ENCODE measurements at places on chromosomes 12 and 14.

GRCh38 chr12:57781801-57782200 lies 786 bp upstream of the TSFM start:
- no peak for DNase-seq

DNA sequence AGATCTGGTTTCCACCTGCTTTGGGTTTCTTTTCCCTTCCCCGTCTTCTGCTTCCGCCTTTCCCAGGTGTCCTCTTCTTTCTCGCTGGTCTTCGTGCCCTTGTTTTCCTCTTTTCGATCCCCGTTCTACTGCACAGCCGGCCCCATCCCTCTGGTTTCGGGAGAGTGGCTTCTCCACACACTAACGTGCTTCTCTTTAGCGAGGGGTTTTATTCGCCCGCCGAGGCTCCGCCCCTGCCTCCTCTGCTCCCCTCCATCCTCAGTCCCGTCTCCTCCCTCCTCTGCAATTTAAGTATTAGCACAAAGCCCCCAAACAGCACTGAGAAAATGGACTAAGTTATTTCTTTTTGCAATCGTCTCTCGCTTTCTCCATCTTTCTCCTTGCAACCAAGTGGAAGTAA lies at the start of gene SLC7A8:
Gene SLC7A8, minus strand, starts transcription at position 182 of the 400 bp plus-strand sequence. CDS start 746 bp downstream, outside the sequence.
- no peak for DNase-seq

GRCh38 chr12:6840330-6840729 lies 395 bp upstream of the GNB3 start:
- no peak for DNase-seq

DNA sequence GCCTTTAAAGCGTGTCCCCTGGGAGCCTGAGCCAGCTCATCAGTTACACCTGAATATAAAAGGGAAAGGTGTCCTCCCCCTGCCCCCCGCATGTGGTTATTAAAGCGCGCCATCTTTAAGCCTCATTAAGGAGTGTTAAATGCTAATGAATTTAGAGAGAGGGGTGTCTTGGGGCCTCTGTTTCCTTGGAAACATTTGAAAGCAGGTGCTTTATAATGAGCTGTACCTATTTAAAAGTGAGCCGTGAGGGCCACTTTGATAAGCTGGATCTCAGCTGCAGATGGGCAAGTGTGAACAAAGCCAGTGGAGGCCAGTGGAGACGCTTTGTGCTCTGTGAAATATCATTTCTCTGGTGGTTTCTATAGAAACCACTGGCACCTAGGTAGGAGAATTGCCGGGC lies 84.0 kb downstream of the BEGAIN start:
- DNase-seq, result no peak

- DNase-seq, result no peak
These were observed 1.5 kb downstream of the FSCB start for GRCh38 chr14:44505588-44505987.

DNA sequence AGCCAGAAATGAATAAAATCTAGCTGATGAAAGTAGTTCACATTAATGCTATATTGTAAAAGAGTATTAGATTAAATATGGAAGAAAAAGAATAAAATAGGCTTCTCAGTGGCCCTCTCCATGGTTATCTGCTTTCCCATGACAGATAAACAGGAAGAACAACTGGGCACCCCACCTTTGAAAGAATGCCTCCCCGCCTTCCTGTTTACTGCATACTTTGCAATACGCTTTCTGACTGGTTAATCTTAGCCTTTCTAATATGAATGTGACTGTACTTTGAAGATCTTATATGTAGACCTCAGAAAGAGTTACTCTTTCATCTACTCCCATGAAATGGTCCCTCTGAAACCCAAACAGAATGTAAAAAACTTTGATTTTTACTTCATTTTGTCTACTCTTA lies 34.1 kb upstream of the DAAM1 start:
- DNase-seq, result no peak

- DNase-seq, result no peak
These were observed 20.6 kb downstream of the PTHLH start for GRCh38 chr12:27951898-27952297.

DNA sequence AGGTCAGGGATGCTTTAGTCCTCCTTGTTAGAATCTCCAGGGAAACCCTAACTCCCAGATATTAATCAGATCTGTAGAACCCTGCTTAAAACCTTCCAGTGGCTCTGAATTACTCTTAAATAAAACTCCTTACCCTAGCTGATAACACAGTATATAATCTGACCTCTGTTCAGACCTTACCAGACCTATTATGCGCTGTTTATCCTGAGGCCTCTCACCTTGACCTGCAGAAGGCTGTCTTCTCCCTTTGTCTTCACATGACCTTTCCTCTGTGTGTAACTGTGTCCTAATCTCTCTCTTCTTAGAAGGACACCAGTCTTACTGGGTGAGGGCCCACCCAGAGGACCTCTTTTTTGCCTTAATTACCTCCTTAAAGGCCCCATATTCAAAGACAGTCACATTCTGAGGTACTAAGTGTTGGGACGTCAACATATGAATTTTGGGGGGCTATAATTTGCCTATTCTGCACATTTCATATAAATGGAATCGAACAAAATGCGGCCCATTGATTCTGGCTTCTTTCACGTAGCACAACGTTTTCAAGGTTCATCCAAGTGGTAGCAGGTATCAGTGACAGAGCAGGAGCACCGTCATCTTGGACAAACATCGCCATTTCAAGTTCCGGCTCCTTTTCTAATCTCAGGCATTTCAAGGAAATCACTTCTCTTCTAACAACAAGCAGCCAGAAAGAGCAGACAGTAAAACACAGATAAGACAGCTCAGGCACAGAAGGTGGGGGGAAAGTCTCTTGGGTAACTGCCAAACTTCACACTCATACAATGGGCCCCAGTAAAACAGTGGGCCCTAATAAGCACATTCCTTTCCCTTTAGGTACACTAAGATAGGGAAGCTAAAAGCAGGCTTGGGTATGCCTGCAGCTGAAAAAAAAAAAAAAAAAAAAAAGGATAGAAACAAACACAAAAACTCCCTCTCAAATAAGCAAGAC lies 200.2 kb upstream of the NUDT4 start:
- DNase-seq, result peak; percentile 30

GRCh38 chr12:54360717-54361456 lies 3.4 kb downstream of the GPR84 start:
- DNase-seq, result peak; percentile 77

DNA sequence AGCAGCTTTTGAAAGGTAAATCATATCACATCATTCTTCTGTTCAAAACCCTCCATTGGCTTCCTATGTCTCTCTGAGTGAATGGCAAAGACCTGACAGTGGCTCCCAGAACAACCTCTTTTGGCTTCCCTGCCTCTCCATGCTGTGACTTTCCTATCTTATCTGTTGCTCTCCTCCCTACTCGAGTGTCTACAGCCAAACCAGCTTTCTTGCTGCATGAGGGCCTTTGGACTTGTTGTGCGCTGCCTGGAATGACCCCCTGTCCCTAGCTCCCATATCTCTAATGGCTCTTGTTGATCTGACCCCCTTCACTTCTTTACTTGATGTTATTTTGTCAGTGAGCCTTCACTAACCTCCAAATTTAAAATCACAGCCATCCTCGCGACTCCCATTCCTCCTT lies 2.5 kb downstream of the SYNE2 start:
- no peak for DNase-seq

GRCh38 chr14:91780452-91780851 lies 48.6 kb upstream of the CATSPERB start:
- DNase-seq, result no peak

DNA sequence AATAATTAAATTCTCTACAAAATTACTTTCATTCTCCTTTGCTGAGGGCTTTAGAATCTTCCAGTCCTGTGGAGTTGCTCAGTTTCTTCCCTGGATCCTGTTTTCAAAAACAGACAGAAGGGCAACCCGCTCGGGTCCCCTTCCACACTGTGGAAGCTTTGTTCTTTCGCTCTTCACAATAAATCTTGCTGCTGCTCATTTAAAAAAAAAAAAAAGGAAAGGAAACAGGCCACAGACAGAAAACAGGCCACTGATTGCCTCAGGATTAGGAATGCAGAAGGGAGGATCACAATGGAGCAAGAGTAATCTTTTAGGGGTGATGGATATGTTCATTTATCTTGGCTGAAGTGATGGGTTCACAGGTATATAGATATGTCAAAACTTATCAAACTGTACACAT lies 29.5 kb upstream of the HIGD1C start:
- DNase-seq, result peak; percentile 6

GRCh38 chr12:79006306-79006705 lies 141.7 kb downstream of the SYT1 start:
- DNase-seq, result peak; percentile 19

GRCh38 chr14:57547131-57547530 lies 53.5 kb upstream of the CCDC198 start:
- DNase-seq, result no peak

GRCh38 chr14:96519970-96520369 lies 17.8 kb downstream of the PAPOLA start:
- no peak for DNase-seq

DNA sequence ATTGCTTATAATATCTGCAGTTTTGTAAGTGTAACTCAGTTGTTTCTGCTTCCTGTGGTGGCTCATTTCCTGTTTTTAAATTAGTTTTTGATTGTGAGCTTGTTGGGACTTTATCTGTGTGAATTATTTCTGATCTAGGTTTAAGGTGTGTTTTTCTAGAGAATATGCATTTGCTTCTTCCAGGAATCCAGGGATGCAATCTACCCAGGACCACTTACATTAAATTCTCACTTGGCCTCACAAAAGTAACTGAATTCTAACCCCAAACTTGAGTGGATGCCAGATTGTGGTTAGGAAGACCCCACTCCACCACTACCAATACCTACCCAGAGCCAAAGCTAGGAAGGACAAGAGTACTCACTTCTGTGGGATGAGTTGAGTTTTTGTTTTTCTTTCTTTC lies 11.9 kb downstream of the STYX start:
- DNase-seq, result no peak

GRCh38 chr12:52531566-52532300 lies 11.5 kb upstream of the KRT5 start:
- no peak for DNase-seq

DNA sequence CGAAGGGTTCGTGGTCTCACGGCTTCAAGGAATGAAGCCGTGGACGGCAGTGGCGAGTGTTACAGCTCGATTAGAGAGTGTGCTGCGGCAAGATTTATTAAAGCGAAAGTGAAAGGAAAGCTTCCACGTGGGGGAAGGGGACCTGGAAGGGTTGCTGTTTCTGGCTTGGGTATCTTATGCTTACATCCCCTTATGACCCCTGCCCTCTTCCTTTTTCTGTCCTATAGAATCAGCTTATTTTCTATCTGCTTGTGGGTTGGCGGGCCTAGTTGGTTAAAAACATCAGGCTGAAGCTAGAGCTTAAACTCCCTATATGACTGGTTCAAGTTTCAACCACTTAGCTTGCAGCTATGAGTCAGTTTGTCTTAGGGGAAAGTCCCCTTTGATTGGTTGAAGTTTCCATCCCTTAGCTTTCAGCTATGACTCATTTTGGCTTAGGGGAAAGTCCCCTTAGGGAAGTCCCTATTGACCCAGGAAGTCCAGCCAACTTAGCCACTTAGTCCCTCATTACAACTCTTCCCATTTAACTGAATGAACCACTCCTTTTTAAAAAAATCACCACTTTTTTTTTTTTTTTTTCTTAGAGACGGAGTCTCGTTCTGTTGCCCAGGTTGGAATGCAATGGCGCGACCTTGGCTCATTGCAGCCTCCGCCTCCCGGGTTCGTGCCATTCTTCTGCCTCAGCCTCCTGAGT lies 1494.7 kb upstream of the TMEM132C start:
- DNase-seq, result peak; percentile 9

- DNase-seq, result peak; percentile 25
These were observed 1.9 kb upstream of the BAZ2A start for GRCh38 chr12:56631790-56632700.

GRCh38 chr12:122421187-122421820 lies 1.2 kb downstream of the CLIP1 start:
- peak; percentile 43 for DNase-seq

- DNase-seq, result no peak
These were observed 14.2 kb downstream of the PLEKHH1 start for GRCh38 chr14:67547224-67547780.

DNA sequence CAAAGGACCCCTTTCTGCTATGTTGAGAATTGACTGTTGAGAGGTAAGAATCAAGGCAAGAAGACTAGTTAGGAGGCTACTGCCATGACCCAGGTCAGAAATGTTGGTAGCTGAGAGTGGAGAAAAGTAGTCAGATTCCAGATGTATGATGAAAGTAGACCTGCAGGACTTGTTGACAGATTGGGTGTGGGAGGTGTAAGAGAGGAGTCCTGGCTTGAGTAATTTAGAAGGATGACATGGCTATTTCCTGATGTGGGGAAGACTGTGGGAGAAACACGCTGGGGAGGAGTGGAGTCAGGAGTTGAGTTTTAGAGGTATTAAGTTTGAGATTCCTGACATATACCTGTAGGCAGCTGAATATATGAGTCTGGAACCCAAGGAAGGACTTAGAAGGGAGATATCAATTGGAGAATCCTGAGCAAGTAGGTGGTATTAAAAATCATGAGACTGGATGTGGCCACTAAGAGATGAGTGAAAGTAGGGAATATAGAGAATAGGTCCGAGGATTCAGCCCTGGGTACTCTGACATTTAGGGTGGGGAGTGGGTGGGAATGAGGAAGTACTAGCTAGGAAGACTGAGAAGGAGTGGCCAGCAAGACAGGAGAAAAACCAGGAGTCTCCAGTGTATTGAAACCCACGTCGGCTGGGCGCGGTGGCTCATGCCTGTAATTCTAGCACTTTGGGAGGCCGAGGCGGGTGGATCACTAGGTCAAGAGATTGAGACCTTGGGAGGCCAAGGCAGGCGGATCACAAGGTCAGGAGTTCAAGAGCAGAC lies 12.6 kb upstream of the DDX47 start:
- no peak for DNase-seq

DNA sequence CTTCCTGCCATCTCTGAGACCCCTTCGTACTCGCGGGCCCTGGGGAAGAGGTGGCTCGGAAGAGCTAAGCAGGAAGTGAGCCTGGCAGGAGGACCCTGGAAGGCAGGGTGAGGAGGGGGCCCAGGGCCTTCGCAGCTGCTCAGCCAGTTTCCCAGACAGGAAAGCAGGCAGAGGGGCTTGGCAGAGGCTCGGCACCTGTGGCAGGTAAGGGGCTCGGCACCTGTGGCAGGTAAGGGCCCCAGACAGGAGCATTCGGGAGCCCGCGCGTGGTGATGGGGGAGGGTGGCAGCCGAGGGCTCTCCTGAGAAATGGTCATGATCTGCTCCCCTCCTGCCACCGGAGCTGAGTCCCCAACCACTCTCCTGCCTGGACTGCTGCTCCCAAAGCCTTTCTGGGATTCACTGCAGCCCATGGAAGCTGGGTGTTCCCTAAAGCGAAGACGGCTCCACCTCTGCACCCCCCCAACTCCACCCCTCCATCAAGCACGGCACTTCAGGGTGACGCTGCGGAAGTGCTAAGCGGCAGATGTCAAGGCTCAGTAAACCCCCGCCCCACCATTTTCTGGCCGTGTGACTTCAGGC lies 63.2 kb downstream of the PRIMA1 start:
- DNase-seq, result no peak

GRCh38 chr14:70827752-70828151 lies 18.4 kb upstream of the MAP3K9 start:
- no peak for DNase-seq

- DNase-seq, result no peak
These were observed 5.2 kb downstream of the FMNL3 start for GRCh38 chr12:49702009-49702408.

DNA sequence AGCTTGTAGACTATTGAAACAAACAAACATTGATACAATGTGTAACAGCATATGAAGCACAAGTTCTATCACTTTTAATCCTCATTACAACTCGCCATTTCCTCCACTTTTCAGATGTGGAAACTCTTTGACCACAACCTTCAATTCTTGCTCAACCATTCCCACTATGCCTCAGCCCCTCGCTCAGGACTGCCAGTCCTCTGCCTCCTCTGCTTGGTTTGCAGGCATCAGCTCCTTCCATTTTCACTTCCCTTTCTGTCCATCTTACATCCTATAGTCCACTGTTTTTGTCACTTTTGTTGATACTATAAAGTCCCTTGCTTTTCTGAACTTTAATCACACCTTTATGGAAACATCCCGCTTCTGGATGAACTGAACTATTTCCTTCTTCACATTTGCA lies 28.2 kb upstream of the CD27 start:
- no peak for DNase-seq
